NB4 (cell line): ENCODE measurements at places on chromosomes 12 and 14.

DNA sequence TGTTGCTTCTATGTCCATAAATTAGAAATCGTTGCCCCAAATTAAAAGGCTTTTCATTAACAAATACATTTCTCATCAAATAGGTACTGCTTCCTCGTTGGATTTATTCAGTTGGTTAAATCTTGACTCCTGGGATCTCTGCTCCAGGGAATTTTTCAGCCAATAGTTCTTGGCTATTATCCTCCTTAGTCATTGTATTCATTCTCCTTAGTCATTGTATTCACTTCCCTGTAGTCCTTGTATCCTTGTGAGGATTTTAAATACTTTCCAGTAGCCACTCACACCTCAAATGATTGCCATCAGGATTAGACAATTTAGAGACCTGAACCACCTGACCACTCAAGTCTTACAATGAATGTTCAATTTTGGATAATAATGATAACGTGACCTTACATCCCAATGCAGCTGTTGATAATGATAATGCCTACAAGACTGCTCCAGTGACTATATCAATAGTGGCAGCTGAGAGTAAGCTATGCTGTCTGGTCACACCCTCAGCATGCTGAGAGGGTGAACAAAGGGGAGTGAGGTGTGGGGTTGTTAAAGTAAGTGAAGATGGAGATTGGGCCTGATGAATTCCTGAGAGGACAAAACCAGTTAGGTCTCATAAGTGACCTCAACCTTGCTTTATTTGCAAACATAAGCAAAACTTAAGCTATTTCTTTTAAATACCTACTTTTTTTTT is 193.7 kb upstream of the RTL1 start:
- DNase-seq, result no peak

- no peak for DNase-seq
Observed at GRCh38 chr12:104319918-104320626, 16.5 kb downstream of the EID3 start.

DNA sequence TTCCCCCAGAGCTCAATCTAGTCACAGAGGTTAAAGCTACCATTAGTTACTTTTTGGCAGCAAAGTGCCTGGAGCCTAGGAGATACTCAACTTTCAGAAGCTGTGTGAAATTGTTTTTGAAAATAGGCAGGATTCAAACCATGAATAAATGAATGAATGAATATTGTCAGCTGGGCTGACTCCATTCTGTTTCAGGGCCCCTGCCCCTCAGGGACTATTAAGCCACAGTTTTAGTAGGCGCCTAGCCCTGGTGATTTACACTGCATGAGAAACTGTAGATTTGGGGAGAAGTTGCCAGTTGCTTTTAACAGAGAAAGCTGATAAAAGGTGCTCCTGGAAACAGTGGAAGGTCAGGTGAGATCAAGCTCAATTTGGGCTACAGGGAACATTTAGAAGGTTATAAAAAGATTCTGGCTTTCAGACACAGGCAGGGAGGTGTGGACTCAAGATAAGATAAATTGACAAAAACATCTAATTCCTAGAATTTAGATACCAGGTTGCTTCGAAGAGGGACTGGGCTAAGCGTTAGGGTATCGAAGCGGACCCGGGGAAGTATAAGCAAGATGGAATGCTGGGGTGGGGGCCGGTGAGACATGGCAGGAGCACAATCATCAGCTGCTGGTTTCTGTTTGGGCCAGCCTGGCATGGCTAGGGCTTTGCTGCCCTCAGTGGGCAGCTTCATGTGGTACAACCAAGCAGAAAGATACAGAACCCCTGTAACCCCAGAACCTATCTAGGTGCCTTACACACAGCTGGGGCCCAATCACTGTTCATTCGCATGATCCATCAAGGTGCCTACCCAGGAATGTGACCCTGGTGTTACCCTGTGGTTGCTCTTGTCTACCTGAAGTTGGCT is 14.9 kb upstream of the CELA1 start:
- DNase-seq, result no peak

- DNase-seq, result no peak
Observed at GRCh38 chr14:74524076-74524811, 30.7 kb downstream of the ISCA2 start.

DNA sequence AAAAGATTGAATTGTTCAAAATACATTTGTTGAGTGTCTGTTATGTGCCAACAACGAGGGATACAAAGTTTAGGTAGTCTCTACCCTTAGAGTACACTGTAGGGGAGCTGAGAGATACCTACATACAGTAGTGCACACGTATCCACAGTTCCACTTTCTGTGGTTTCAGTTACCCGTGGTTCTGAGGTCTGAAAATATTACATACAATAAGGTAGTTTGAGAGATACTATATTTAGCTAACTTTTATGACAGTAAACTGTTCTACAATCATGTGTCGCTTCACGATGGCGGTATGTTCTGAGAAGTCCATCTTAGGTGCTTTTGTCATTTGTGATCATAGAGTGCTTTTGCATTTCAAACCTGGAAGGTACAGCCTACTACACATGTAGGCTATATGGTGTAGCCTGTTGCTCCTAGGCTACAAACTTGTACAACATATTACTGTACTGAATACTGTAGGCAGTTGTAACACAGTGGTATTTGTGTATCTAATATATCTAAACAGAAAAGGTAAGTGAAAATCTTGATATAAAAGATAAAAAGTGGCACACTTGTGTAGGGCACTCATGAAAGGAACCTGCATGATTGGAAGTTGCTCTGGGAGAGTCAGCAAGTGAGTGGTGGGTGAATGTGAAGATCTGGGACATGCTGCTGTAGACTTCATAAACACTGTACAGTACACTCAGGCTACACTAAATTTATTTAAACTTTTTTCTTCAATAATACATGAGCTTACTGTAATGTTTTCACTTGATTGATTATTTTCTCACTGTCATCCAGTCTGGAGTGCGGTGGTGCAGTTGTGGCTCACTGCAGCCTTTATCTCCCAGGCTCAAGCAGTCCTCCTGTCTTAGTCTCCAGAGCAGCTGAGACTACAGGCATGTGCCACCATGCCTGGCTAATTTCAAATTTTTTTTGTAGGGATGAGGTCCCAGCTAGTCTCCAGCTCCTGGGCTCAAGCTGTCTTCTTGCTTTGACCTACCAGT is 4.0 kb downstream of the CPSF6 start:
- DNase-seq, result peak; percentile 36

DNA sequence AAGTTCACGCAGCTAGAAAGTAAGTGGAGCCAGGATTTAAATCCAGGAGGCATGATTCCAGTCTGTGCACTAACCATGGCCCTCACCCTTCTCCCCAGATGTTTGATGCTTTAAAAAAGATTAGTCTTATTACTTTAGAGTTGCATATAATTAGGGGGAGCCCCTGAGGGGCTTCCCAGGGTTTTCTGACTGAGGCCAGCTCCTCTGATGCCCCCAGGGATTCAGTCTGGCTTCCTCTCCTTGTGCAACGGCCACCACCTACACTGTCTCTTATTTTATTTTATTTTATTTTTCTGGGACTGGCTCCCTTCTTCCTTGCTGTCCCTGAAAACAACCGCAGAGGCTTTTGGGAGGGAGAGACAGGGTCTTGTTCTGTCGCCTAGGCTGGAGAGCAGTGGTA is 22.6 kb downstream of the CLSTN3 start:
- no peak for DNase-seq

- DNase-seq, result no peak
Observed at GRCh38 chr12:114898159-114898558, 214.2 kb upstream of the TBX3 start.

DNA sequence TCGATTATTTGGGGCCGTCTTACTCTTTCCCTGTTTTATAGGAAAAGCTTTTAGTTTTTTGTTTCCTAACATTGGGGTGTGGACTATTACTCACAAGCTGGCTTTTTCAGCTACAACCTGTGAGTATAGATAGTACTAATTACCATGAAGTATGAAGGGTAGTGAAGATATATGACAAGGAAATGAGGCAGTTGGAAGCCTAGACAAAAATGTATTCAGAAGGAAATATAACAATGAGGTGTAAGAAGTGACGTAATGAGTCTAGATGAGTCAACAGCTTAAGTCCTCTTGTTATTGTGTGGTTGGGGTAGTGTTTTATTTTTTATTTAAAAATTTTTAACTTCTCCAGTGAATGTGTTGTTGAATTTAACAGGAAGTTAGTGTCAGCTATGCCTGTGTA is 804.5 kb downstream of the NRXN3 start:
- DNase-seq, result no peak

GRCh38 chr12:24750263-24750662 is 198.6 kb downstream of the BCAT1 start:
- DNase-seq, result no peak

- DNase-seq, result no peak
Observed at GRCh38 chr14:32693114-32693513, 245.6 kb upstream of the NPAS3 start.

DNA sequence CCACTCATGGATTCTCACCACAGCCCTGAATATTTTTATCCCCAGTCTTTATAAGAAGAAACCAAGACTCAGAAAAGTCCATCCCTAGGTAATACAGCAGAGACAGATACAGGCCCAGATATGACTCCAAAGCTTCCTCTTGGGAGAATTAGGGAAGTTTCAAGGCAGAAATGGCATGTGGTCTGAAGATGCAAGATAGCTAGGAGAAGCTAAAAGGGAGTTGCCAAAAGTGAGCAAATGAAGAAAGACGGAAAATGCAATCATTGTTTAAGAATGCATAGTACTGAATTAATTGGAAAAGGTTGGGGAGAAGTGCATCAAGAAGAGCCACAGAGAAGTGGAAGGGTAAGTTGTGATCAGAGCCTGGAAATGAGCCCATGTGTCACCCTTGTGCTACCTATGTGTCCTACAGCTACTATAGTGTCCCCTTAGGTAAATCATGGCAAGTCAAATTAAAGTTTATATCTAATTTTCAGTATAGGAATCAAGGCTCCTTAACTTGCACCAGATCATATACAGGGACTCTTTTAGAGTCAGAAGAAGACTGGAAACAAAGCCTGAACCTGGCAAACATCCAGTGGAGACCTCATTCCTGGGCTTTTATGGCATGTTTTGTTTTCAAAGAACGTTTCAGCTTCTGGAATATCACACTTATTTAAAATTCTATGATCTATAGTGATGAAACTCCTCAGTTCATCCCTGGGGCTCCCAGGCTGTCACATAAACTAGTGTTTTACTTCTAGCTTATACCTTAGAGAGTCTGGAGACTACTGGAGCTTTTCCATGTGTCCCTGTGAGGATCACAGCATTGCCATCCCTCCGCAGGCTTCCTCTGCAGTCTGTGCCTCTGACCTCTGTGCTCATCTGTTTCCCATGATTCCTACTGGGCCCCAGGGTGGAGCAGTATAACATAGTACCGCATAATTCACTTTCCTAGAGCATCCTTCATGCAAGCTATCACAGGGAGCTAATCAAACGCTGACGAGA is 189.0 kb upstream of the CDKN3 start:
- no peak for DNase-seq

DNA sequence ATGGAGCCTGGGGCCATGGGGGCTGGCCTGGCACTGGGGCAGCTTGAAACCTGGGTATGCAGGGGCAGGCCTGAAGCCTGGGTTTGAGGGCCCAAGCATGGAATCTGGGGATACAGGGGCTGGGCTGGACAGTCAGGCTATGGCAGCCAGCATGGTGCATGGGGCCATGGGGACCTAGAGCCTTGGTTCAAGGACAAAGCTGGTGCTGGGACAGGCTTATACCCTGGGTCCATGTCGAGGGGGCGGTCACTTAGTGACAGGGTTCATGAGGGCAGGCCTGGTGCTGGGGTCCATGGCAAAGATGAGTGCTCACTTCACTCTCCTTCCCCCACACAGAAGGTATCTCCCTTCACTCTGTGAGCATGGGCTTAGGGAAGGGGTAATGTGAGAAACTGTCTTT is 116.2 kb downstream of the BBS10 start:
- DNase-seq, result no peak

- no peak for DNase-seq
Observed at GRCh38 chr12:51960488-51960887, 9.0 kb downstream of the ACVR1B start.

- DNase-seq, result peak; percentile 94
Observed at GRCh38 chr12:120528861-120529525, at the start of gene COQ5. TSS of gene COQ5 (minus strand) at chr12:120529158. CDS start at chr12:120529141, 17 bp downstream.

- no peak for DNase-seq
Observed at GRCh38 chr12:55906056-55906455, 21.6 kb downstream of the PYM1 start.
